ENCODE measurements at places on chromosomes 13 and 19.

DNA sequence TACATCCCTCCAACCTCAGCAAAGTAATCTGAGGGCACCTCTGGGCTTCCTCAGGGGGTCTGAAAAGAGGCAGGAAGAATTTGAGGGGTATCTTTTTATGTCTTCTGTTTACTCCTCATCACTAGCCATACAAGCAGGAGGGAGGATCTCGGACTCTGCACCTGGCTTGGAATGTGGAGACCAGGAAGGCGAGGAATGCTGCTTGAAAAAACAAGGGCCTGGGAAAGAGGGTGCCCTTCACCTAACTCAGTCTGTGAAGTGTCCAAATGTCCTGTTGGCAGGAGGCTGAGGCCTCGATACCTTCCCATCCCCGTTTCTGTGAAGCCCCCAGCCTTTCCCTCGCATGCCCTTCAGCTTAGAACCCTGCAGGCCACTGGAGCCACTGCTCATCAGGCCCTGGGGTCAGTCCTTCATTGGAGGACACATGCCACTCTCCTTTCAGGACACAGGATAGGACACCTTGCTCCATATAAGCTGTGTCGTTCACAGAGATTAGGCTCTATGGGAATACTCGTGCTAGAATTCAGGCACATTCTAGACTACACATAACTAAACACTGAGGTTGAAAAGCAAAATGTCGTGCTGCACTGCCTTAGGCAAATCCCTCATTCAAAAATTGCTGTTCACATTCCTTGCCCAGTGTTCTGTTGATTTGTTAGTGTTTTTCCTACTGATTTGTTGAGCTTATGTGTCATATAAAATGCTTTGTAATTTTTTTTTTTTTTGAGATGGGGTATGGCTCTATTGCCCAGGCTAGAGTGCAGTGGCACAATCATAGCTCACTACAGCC lies 49.7 kb downstream of the ESD start:
- no peak for DNase-seq

GRCh38 chr13:79407349-79407979 lies 1.4 kb upstream of the RBM26 start:
- no peak for DNase-seq

DNA sequence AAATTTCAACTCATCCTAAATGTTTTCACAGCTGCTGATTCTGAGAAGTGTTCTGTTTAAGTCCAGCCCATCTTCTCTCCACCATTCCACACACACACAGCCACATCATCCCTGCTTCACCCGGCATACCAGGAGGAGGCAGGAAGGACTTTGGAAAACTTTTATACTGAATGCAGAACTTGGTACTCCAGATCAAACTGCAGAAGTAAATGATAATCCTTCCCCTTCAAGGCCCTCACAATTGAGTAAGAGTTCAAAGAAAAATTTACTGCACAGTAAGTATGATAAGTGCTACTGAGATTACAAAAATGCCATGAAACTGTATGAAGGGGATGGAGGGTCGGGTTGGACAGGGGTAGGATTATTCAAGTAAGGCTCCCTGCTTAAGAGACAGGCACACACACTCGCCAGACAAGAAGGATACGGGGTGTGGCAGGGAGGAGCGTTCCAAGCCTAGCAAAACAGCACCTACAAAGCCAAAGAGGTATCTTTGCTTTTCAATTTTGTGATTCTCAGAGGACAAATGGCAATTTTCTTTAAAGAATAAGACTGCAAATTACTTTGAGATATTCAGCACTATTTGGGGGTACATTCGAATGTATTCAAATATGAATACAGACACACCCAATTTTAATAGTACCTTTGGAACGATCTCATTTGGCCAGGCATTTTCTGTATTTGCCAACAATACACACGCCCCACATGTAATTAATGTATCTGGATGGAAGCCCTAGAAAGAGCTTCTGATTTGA lies 2.5 kb downstream of the USP12 start:
- DNase-seq = no peak

- no peak for DNase-seq
Measured at GRCh38 chr19:13100031-13100588, 2.5 kb downstream of the LYL1 start.

DNA sequence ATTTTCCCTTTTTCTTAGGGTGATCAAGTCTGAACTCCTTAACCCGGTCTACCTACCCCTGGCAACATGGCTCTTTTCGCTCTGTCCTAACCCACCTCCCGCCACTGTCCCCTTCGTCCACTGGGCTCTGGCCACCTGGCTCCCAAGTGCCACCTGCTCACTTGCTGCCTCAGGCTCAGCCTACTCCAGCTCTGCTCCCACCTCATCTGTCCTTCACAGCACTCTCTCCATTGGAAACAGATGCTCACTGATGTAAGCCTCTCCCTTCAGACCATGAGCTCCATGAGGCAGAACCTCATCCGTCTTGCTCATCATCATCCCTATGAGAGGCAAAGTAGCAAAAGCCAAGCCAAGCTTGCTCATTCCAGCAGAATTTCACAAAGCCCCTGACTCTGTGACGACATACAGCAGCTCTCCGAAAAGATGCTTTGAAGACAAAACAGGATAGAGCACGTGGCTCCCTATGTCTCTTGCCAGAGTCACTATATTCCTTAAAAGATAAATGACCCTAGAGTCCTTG lies 35.3 kb upstream of the AMER2 start:
- DNase-seq = no peak

DNA sequence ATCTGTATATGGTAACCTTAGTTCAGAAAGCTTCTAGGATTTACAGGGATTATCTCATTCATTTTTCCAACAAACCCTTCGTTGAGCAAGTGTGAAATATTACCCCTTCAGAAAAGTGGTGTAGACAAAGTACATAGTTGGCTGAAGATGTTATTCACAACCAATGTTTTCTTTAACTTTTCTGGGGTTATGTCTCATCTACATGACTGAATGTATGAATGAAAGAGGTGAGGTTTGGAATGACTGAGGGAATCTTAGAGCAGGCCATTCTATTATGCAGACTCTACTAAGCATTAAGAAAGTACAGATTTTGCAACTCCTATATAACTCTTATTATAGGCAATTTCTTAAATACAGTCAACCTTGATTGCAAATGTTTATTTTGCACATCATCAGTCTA lies 167.2 kb downstream of the NDFIP2 start:
- no peak for DNase-seq

GRCh38 chr19:10189616-10190015 lies 5.1 kb downstream of the DNMT1 start:
- DNase-seq = no peak

DNA sequence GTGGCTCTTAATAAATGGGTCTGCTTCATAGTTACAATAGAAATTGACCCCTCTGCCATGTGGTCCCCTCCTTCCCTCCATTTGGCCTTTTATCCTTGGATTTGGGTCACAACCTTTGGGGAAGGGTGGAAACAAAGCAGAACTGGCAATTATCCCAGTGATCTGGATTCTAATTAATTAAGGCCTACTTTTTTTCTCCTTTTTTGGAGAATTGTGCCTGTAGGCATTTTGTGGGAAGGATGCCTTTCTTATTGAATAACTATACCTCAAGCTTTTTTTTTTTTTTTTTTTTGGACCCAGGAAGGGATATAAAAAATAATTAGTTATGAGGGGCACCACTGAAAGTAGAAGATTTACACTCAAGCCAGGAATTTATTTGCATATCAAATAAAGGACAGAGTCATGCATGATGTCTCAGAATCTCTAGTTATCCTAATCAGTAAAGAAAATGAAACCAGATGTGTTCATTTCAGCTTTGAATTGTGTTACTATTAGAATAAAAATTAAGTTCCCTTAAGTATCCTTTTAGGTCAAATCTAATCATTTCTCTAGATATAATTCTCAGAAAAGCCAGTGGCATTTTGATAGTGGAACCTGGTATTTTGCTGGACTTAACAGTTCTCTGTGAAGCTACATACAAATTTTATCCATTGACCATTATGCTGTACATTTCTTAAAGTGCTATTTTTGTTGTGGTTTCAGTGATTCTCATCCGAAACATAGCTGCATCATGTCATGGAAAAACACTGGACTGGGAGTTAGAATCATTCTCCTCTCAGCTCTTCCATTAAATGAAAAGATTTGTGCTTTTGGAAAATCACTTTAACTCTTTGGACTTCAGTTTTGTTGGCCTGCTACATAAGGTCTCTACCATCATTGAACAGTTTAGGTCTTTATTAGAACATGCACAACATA lies 129.3 kb downstream of the KCNRG start:
- DNase-seq = no peak

DNA sequence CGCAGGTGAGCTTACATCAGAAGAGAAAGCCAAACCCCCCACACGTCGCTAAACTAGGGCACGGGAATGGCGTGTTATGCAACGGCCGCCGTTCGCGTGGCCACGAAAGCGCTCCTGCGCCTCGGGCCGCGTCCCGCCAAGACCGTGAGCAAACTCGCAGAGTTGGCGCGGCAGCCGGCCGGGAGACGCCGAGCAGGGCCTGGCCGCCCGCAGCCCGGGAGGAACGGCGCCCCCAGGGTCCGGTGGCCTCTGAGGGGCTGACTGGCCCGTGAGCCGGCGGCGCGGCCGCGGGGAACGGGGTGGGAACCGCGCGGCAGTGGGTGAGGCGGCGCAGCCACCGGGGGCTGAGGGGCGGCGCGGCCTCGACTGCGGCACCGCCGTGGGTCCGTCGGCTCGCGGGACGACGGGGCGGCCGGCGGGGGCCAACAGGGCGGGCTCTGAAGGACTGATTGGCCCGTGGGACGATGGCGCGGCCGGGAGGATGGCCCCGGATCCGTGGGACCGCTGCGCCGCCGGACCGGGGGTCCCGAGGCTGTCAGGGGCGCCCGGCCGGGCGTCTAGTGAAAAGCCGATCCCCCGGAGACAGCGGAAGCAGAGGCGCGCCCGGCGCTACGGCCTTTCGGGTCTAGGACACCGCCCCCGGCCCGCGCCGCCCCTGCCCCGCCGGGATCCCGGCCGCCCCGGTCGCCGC lies 903 bp downstream of the LATS2 start:
- DNase-seq = no peak

DNA sequence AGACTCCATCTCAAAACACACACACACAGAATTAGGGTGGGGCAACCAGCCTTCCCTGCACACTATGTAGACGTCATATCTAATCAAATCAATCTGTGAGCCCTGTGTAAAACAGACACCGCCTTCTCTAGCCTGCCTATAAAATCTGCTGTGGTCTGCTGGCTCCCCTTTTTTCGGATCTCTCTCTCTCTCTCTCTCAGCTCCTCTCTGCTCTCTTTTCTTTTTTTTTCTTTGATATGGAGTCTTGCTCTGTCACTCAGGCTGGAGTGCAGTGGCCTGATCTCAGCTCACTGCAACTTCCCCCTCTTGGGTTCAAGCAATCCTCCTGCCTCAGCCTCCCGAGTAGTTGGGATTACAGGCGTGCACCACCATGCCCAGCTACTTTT lies 11.8 kb upstream of the CD70 start:
- DNase-seq = no peak

- no peak for DNase-seq
Measured at GRCh38 chr19:4969772-4970531, 1.0 kb downstream of the KDM4B start.

DNA sequence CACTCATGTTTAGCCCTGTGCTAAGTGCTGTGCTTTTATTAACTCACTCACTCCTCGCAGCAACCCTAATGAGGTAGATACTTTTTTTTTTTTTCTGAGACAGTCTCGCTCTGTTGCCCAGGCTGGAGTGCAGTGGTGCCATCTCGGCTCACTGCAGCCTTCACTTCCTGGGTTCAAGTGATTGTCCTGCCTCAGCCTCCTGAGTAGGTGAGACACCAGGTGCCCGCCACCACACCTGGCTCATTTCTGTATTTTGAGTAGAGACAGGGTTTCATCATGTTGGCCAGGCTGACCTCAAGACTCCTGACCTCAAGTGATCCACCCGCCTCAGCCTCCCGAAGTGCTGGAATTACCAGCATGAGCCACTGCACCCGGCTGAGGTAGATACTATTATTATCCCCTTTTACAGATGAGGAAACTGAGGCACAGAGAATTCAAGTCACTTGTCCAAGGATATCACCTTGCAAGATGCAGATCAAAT lies 2.5 kb downstream of the ITPKC start:
- no peak for DNase-seq

DNA sequence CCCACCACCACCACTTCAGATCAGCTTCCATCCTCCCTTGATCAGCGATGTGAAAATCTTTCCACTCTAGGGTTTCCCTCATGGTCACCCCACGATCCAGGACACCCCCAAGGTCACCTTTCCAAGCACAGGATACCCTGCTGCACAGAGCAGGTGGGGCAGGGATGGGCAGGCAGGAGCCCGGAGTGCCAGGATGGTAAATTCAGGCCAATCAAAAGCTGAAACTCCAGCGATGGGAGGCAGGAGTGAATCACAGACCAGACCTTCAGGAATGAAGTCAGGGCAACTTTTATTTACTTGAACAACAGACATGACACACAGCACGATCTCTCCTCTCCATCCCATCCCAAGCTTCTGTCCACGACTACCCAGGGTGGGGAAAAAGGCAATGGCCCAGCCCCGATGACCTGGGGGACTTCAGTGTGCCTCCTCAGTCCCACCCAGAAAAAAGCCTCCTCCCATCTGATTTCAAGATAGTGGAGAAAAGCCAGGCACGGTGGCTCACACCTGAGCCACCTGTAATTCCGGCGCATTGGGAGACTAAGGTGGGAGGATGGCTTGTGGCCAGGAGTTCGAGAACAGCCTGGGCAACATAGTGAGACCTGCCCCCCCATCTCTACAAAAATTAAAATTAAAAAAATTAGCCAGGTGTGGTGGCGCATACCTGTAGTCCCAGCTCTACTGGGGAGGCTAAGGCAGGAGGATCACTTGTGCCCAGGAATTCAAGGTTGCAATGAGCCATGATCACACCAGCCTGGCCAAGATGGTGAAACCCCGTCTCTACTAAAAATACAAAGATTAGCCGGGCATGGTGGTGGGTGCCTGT lies 39.2 kb downstream of the ZSWIM4 start:
- no peak for DNase-seq

DNA sequence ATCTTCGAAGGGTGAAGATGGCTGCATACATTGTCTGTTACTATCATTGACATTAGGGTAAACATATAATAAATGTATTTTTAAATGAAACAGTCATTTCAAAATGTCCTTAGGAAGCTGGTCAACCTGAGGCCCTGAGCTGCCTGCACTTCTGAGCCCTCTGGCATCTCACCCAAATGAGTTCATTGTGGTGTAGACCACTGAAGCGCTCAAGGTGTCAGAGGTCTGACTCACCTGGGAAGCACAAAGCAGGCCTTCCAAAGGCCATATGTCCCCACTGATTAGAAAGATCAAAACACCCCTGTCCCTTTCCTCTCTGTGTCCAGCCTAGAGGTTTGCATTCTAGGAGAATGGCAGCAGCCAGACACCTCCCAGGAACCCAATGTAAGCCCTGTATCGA lies 59.6 kb downstream of the COL4A2 start:
- DNase-seq = no peak

- DNase-seq = no peak
Measured at GRCh38 chr19:2391118-2391725, 31.2 kb downstream of the TMPRSS9 start.

GRCh38 chr13:24053519-24054251 lies 106.8 kb upstream of the SPATA13 start:
- DNase-seq = peak; percentile 25

DNA sequence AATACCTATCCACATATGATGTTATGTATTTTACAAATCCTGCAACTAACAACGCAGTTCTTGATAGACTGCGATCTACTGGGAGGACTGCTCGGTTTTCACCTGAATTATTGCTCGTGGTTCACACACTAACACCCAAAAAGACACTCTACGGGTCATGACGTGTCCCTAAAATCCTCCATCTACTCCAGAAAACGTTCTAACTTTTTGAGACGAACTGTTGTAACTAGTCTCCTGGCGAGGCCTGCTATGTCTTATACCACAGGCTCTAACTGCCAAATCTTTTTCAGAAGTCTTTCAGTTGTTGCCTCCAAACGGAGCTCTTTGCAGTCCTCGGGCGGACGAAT lies 108.2 kb downstream of the KCNRG start:
- DNase-seq = no peak

Data from stimulated activated CD4-positive, alpha-beta T cell treated with anti-CD3 and anti-CD28 coated beads, Interleukin-1b, Interleukin-23, amount 100 ng/mL, for 24 hours (primary cell).